ENCODE measurements at places on chromosomes 4 and X. TPM values are rescaled to one million over a fixed set of nuclear protein-coding genes. Genes with fewer than 3 reads are reported as not detected.
A peak's percentile ranks its signal among the peaks of the same experiment; 100 is the strongest.

Gene BCAP31
- total RNA-seq, result 63.0 TPM

Gene BMPR1B
- 3.8 TPM for total RNA-seq

Gene ADH6
- not detected for total RNA-seq

Gene XAGE2
- total RNA-seq, result not detected

Gene DNASE1L1
- total RNA-seq, result 52.5 TPM

Gene DACH2
- not detected for total RNA-seq

Gene WDR17
- total RNA-seq, result 3.4 TPM

Gene PWWP3B
- not detected for total RNA-seq

DNA sequence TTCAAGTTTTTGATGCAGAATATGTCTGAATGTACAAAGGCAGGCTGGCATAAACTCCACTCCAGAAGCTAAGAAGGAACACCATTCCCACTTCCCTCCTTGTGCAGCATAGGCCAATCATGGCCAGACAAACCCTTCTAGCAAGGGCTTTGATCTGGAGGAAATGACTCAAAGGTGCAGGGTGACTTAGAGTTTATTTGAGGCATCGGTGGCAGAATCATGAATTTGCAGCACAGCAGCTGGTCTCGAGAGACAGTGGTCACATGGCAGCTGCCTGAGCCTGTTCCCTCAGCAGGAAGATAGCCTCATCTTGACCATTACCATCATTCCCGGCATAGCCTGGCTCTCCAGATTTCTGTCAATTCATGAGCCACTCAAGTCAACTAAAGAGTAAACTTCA is 154.5 kb downstream of the ATP10D start:
- no peaks in the 10 kb centered on the region for H3K36me3 ChIP-seq
- DNase-seq, result no peak
- no peaks in the 10 kb centered on the region for H3K4me1 ChIP-seq
- no peak overlapping the region for H3K4me3 ChIP-seq
- no peak overlapping the region for H3K27ac ChIP-seq

DNA sequence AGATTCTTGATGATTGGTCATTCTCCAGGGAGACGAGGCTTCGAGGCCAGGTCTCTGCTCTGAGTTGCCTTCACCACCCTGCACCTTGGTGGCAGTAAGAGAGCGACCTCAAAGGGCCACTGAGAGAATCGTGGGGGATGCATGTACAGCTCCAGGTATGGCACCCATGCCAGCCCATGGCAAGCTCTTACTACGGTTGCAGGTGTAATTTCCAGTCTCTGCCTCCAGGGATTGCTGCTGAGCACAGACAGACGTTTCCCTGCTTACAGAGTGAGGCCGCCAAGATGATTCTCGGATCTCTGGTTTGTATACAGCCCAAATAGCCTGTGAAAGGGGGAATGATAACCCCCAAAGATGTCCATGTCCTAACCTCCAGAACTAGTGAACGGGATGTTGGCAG is 16.3 kb upstream of the DRD5 start:
- H3K36me3 ChIP-seq, result no peaks in the 10 kb centered on the region
- no peak for DNase-seq
- no peak overlapping the region for H3K4me3 ChIP-seq
- H3K27ac ChIP-seq, result no peak overlapping the region

DNA sequence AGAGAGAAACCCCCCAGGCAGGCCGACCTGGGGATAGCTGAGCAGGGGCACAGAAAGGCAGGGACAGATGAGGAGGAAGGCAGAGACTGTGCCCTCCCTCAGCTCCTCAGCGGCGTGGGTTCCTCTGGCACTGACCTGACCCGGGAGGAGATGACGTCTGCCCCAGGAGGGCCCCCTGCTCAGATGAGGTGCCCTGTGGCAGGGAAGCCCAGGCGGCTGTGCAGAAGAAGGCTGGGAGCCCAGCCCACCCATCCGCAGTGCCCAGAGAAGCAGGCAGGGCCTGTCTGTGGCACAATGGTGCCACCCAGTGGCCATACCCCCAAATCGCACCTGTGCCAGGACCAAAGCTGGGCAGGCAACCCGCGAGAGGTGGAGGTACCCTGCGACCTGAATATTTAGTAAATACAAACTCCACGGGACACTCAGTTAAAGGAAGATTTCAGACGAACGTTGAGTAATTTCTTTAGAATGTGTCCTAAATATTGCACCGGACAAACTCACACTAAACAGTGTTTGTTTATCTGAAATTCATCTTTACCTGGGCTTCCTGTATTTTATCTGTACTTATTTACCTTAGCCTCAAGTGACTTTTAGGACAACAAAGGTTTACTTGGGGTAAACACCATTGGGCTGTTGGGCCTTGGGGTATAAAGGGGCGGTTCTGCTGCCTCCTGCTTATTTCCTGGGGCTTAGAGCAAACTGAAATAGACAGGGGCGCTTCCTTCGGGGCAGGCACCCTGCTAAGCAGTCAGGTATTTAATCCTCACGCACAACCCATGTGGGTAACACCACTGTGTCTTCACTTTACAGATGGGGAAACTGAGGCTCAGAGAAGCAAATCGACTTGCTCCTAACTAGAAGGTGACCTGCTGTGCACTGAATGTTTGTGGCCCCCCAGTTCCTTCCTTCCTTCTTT is 46.5 kb upstream of the HMX1 start:
- H3K4me1 ChIP-seq, result no peaks in the 10 kb centered on the region
- DNase-seq, result peak; percentile 63
- H3K27ac ChIP-seq, result no peak overlapping the region
- H3K4me3 ChIP-seq, result no peak overlapping the region

DNA sequence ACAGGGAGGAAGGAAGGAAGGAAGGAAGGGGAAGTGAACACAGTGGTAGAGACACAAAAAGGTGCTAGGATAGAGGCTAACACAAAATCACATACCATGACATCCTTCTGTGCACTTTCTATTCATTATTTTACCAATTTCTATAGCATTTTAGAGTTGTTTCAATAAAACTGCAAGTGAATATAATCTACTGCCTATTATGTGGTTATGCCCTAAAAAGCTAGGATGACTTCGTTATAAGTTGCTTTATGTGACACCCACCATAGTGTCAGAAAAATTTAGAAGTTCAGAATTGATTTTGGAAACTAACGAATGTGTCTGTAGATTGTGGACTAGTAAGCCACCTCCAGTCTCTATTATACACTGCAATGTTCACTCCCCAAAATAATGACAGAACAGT is 59.4 kb upstream of the EDNRA start:
- no peak for DNase-seq
- no peaks in the 10 kb centered on the region for H3K4me1 ChIP-seq
- no peaks in the 10 kb centered on the region for H3K27me3 ChIP-seq
- no peaks in the 10 kb centered on the region for H3K36me3 ChIP-seq

GRCh38 chr4:128287141-128287870 is at the start of gene PGRMC2:
Gene PGRMC2, minus strand, starts transcription at chr4:128287813. Its CDS starts 23 bp downstream, at chr4:128287790.
- DNase-seq, result no peak
- peak within 1 kb of the TSS; percentile 93 for H3K4me3 ChIP-seq
- H3K27ac ChIP-seq, result peak within 1 kb of the TSS; percentile 93
- H3K4me1 ChIP-seq, result no peaks in the 10 kb centered on the region
- H3K27me3 ChIP-seq, result no peaks in the 10 kb centered on the region

- DNase-seq, result no peak
- no peaks in the 10 kb centered on the region for H3K4me1 ChIP-seq
- no peaks in the 10 kb centered on the region for H3K36me3 ChIP-seq
- H3K27me3 ChIP-seq, result no peaks in the 10 kb centered on the region
- H3K4me3 ChIP-seq, result no peak overlapping the region
These were observed 470.5 kb downstream of the BCOR start for GRCh38 chrX:39627257-39627656.

DNA sequence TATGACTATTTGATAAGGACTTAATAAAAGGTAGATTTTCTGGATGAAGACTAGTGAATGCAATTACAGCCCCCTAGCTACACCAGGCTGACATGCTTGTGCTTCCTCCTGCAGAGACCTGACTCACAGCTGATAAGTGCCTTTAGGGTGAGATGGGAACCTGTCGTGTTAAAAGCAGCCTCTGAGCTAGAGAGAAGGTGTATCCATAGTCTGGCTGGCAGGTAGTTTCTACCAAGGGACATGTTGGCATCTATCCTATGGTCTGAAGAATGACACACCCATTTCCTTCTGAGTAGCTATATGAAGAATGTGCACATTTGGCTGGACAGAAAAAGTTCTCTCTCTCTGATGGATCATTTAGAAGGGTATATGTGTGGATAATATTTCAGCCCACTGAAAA is 64.1 kb downstream of the PARM1 start:
- no peaks in the 10 kb centered on the region for H3K27me3 ChIP-seq
- H3K27ac ChIP-seq, result no peak overlapping the region
- no peak for DNase-seq
- H3K4me3 ChIP-seq, result no peak overlapping the region
- H3K4me1 ChIP-seq, result no peaks in the 10 kb centered on the region

DNA sequence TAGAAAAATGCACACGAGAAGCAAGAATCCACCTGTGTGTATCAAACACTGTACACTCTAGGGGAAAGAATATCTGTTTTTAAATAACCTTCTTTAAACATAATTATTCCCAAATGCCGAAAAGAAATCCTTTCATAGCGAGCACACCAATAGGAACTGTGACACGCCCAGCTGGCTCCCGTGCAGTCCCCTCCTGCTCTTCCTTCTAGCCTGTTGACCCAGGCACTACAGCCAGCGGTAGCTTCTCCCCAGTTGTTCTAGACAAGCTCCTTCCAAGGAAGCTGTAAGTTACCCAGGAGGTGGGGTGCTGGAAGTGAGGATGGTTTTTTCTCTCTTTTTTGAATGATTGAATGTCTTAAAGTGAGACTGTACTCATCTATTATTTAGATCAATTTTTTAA is 19.5 kb upstream of the NOCT start:
- H3K27me3 ChIP-seq, result no peaks in the 10 kb centered on the region
- no peak overlapping the region for H3K4me3 ChIP-seq
- H3K36me3 ChIP-seq, result no peaks in the 10 kb centered on the region
- no peak overlapping the region for H3K27ac ChIP-seq

DNA sequence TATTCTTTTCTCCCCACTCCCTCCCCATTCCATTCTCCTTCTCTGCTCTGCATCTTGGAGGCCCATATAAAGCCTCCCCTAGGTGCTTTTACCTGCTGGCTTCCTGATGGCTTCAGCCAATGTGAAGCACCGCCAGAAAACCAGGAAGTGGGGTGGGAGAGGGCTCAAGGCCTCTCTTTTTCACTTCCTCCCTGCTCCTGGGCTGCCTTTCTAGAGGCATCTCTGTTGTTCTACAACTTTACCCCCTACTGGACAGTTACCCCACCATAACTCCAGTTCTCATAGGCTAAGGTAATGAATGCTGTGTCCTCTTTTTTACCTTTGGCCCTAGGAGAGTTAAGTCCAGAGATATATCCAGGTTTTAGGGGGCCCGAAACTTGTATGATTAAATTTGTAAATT is 62.4 kb upstream of the PPARGC1A start:
- no peaks in the 10 kb centered on the region for H3K27me3 ChIP-seq
- H3K27ac ChIP-seq, result no peak overlapping the region
- no peaks in the 10 kb centered on the region for H3K4me1 ChIP-seq
- H3K4me3 ChIP-seq, result no peak overlapping the region
- DNase-seq, result no peak
- no peaks in the 10 kb centered on the region for H3K36me3 ChIP-seq

DNA sequence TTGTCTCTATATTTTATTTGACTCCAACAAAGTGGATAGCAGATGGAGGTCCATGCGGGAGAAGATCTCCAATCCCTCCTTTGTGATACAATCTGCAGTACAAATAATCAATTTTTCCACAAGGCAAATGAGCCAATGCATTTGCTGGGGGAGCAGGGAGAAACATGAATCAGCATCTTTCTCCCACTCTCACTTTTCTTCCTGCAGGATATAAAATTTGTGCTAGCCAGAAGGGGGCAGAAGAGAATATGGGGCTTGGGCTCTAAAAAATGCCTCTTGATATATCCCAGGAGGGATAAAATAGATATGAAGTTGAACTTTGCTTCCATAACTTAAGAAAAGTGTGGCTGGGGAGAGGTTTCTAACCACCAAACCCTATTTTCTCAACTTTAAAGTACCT is 38.3 kb upstream of the CWH43 start:
- no peak overlapping the region for H3K27ac ChIP-seq
- DNase-seq, result no peak
- no peaks in the 10 kb centered on the region for H3K27me3 ChIP-seq
- H3K36me3 ChIP-seq, result no peaks in the 10 kb centered on the region

- no peaks in the 10 kb centered on the region for H3K36me3 ChIP-seq
- H3K4me1 ChIP-seq, result no peaks in the 10 kb centered on the region
- DNase-seq, result no peak
- no peaks in the 10 kb centered on the region for H3K27me3 ChIP-seq
These were observed at the start of gene KLHL5 for GRCh38 chr4:39062094-39062769. Gene KLHL5, plus strand, starts transcription at chr4:39062232. Its CDS starts 421 bp downstream, at chr4:39062653.

DNA sequence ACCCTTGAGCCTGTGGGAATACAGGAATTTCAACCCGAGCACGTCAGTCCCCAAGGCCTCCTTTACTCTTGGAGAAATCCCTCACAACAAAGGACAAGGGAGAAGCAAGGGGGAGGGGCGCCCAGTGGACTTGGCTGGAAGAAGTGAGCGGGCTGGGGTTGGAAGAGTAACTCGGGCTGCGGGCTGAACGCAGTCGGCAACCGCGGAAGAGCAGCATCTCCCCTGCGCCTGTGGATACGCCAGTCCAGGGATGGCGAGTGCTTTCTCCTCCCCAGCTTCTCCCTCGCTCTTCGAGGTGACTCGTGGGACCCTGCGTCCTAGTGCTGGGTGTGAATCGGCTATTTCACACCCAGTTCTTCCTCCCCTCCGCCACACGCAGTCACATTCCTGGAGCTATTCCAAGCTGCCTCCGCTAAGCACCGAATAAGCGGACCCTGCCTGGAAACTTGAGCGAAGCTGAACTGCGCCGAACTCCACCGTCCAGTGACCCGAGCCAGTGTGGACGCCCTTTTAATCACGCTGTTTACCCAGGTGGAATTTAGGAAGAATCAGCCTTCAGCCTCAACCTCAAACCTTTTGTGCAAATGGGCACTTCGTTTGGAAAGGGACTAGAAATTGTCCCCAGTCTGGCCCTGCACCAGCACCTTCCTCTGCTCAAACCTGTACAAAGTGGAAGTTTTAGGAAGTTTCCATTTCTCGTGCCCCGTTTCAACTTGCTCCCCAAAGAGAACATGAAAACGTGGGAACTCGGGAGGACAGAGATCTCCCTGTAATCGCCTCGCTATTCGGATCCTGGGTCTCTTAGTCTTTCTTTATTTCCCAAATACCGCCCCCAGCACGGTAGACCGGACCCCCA is 64.3 kb upstream of the WDR17 start:
- no peaks in the 10 kb centered on the region for H3K36me3 ChIP-seq
- H3K27ac ChIP-seq, result no peak overlapping the region
- no peak for DNase-seq
- no peaks in the 10 kb centered on the region for H3K4me1 ChIP-seq
- H3K4me3 ChIP-seq, result peak overlapping the region; percentile 68
- H3K27me3 ChIP-seq, result no peaks in the 10 kb centered on the region

DNA sequence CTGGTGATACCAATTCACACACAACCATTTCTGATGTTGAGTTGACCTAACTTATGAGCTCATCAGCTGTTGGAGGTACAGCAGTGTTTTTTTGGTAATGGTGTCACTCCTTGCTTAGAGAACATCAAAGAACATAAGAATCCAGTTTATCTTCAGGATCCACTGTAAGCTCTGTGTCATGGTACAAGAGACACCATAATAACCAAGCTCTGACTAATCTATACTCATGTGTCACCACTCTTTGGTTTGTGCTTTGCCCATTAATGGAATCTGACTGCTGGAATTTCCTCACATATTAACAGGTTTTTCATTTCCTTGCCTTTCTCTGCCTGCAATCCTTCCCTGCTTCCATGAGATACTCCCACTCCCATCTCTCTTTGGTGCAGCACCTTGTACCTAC is 735.1 kb upstream of the LCORL start:
- no peaks in the 10 kb centered on the region for H3K36me3 ChIP-seq
- DNase-seq, result no peak
- H3K4me3 ChIP-seq, result no peak overlapping the region
- H3K27ac ChIP-seq, result no peak overlapping the region
